ENCODE measurements at places on chromosomes 2 and 18.

DNA sequence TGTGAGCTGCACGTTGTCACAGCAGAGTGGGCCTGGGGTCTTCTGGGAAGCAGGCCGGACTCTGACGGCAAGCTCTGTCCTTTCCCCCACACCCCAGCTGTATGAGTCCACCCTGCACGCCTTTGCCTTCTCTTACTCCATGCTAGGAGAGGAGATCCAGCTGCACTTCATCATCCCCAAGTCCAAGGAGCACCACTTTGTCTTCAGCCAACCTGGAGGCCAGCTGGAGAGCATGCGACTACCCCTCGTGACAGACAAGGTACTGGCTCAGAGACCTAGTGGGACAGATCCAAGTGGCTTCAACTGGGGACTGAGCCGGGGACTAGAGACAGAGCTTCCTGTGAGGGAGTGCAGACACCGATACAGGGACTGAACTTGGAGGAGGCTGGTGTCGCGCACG, 40.1 kb downstream of the NTSR2 start:
- DNase-seq = no peak

GRCh38 chr2:10448576-10449485, 704 bp upstream of the ODC1 start:
- peak; percentile 96 for DNase-seq

DNA sequence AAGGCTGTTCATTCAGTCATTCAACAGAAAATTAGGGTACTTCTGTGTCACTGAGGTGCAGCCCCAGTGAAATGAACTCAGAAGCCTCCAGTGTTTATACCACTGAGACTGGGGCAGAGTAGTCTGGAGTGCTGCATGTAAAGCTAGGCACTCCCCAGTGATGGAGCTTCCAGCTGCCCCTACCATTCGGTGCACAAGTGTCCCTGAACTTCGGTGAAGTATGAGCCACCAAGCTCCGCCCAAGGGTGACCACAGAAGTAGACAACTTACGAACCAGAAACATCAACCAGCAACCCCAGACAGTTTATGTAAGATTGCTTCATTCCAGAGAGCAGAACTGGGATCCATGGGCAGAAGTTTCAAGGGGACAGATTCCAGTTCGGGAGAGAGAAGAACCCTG, 70.6 kb upstream of the FOSL2 start:
- no peak for DNase-seq

GRCh38 chr2:221605751-221606240, 33.7 kb upstream of the EPHA4 start:
- DNase-seq = no peak

DNA sequence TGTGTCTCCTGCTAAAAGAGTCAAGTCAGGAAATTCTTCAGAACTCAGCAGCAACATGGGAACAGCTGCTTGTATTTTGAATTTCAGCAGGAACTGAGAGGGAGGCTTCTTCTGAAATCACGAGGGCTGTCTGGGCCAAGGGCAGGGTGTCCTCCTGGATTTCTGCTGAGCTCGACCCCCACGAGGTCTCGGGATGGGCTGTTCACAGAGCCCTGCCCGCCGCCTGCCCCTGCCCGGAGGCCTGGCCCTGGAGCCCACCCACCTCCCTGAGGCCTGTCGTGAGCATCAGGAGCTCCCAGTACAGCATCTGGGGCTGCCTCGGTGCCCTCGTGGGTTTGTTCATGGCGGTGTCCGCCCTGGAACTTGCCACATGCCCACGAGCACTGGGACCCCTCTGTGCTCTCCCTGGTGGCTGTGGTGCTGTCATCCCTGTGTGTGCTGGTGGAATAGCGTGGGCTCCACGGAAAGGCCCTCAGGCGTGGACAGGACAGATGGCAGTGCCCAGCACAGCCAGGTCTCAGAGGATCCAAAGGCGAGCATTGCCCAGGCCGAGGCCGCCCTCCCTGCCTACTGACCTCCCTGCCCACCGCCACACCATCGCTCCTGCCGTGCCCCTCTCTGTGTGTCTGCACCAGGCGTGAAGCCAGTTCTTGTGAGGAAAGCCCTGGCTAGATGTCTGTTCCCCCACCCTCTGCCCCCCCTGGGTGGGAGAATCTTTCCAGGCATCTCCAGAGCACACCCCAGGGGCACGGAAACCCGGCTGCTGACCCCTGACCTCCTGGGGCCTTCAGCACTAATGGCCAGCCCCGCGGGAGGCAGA, 25.9 kb downstream of the RAMP1 start:
- no peak for DNase-seq

GRCh38 chr18:9944805-9945204, 31.0 kb downstream of the VAPA start:
- no peak for DNase-seq

DNA sequence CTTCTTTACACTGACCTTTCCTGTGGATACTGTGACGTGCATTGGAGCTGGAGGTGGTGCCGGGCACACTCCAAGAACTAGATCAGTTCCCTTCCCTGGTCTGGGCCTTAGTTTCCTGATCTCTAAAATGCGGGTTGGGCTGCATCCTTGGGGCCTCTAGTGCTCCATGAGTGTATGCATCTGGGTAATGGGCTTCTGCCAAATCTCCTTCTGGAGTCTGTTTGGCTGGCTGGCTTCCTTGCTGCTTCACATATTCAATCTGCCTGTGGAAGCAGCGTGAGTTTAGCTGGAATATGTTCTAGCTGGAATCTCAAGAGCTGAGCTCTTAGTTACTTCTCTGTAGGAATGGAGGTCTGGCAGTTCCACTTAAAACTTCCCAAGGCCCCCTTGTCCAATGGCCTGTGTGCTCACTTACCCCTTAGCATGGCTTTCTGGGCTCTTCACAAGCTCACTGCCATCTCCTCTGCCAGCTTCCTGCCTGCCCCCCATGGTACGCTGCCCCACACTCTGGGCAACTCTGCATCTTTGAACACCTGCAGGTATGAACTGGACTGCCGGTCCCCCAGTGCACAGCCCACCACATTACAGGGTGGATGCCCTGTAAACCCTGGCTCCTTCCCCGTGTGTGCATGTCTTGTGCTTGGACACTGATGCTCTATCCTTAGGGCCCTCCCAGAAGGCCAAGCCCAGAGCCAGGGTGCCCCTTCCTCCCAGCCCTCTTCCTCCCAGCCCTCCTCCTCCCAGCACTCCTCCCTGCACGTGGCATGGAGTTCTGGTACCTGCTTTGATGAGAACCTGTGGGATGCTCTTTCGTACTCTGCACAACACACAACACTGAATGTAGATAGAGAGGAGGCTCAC, 103.6 kb upstream of the SMAD2 start:
- DNase-seq = no peak

- DNase-seq = no peak
Observed at GRCh38 chr2:213848631-213849030, 562.2 kb upstream of the VWC2L start.

GRCh38 chr2:241312082-241312481, 3.4 kb downstream of the HDLBP start:
- DNase-seq = no peak

DNA sequence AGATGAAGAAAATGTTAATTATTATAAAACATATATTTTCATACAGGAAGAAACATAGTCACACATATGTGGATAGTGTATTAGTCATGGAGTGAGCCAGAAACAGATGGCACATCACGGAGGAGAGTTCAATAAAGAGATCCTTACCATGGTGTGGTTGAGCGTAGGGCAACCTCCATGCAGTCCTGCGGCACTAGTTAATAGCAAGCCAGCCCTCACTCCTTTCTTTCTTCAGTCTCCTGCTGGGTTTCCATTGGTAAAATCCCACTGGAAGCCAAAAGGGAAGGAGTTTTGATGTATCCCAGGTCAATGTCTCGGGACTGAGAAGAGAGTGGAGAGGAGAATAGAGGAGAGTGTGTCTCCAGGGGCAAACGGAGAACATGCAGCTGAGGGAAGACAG, 328.1 kb downstream of the NR4A2 start:
- no peak for DNase-seq

DNA sequence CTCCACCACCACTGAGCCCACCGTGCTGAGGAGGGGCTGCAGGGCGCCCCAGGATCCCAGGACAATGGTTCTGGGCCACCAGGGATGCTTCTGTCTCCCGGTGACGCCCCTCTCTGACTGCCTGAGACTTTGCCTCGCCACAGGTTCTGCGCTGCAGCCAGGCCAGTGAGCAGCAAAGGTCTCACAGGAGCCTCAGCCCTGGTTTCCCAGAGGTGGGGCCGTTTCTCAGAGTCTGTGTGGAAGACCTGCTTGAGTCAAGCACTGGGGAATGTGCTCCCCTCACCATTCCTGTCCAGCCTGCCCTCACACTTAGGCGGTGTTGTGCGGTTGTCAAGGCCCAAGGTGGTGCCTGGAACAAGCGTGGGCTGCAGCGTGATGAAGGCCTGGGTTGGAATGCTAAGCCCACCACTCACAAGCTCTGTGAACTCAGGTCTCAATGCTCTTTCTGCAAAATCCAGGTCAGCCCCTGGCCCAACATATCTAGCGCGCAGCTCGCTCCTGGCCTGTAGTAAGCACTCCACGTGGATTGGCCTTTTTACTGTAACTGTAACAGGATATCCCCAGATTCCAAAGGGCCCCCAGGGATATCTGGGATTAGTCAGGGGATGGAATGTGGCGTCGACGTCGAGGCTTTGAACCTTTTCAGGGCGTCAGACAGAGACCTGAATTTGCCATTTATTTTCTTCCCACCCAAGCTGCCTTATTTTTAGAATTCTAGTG, 47.6 kb downstream of the PLB1 start:
- no peak for DNase-seq

GRCh38 chr2:173999272-173999671, 34.1 kb upstream of the SP3 start:
- no peak for DNase-seq

DNA sequence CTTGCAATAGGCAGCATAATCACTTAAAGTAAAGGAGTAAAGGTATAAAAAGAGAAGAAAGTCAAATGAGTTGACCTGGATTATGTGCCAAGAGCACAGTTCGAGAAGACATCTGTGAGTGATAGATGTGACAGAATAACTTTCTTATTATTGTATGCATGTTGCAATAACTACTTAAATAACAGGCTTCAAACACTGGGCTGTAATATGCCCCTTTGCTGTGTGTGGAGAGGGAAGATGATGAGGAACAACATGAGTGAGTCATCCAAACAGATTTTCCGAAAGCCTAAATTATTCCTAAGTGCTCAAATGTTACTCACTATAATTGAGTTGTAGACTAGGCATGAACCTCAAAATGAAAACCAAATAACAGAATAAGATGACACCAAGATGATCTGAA, 328.1 kb downstream of the EXOC6B start:
- no peak for DNase-seq

Measured in nucleus accumbens (tissue), 56 donors.